ENCODE measurements at places on chromosomes 11 and 22.

- no peak for DNase-seq
These were observed 281.7 kb downstream of the LRRC4C start for GRCh38 chr11:41177791-41178190.

- no peak for DNase-seq
These were observed 83.0 kb downstream of the MYO7A start for GRCh38 chr11:77211040-77211451.

DNA sequence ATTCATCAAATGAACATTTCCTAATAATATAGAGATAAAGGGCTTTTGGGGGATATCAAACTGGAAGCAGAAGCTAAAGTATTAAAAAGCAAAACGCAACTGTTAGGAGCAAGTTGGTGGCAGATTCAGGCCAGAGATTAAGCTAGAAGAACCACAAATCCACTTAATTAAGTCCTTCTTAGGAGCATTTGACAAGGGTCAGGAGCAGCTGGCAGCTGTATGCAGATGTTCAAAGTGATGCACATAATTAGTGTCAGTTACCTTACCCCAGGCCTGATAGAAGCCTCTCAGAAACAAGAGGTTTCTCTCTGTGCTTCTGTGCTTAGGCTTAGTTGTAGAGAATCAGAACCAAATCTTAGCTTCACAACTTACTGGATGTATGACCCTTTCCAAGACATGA is 546.5 kb upstream of the ANO5 start:
- no peak for DNase-seq

GRCh38 chr11:10762185-10762584 is 11.1 kb downstream of the CTR9 start:
- DNase-seq, result no peak

- DNase-seq, result no peak
These were observed 10.6 kb downstream of the SNX32 start for GRCh38 chr11:65844231-65844872.

DNA sequence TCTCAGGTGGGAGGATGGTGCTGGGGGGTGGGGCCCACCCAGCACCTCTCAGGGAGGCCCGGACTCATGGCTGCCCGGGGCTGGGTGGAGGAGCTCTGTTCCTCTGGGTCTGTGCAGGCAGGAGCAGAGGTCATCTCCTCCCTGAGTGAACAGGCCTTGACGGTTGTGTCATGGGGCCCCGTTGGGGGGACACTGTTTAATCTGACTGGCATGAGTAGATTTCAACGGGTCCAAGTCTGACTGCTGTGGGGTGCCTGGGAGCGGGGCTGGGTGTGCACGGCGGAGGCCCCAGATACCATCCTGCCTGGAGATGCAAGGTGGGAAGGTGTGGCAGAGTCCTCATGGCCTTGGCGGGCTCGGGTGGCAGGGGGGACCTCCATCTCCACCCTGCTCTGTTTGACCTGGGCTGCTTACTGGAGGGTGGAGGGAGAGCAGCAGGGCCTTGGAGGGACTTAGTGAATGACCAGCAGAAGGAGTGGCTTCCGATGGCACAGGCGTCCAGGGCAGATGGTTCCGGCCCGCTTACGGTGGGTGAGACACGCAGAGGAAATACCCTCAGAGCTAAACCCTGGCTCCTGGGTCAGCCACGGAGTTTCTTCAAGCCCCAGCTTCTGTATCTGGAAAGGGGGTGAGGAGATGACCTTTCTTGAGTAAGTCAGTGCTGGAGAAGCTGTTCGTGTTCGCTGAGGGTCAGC is 48.7 kb downstream of the SMIM38 start:
- DNase-seq, result no peak

DNA sequence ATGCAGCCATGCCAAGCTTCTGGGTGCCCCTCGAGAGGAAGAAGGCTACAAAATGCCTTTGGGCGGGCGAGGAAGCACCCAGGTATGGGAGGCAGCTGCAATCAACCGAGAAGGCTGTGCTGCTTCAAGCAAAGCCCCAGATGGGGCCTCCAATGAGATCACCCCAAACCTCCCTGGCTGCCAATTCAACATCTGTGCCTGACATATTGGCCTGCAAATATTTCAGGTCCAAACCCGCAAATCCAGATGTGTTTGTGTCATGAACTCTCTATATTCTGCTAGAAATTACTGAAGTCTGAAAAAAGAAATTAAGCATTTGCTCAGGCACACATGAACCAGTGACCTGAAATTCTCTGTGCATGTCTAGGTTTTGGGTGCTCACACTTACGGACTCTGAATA is 78.8 kb upstream of the RCN1 start:
- no peak for DNase-seq

- DNase-seq, result no peak
These were observed 21.8 kb downstream of the MCAM start for GRCh38 chr11:119295178-119295577.

- DNase-seq, result no peak
These were observed 86.9 kb downstream of the FAM83F start for GRCh38 chr22:40081662-40082061.

DNA sequence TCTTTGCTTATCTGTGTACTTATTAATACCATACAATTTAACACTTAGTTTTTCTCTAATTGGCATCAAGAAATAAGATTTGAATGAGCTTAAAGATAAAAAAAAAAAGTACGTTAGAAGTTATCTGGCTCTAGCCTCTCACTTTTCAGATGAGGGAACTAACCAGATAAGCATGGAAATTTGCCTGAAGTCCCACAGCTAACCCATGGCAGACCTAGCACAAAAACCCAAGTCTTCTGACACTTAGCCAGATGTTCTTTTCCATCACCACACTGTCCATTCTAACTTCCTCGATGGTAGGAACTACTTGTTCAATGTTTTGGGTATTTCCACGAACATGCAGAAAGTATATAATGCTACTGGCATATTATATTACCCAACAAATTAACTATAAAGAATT is 7.4 kb upstream of the SOX6 start:
- DNase-seq, result no peak

- DNase-seq, result no peak
These were observed 8.9 kb downstream of the ABTB2 start for GRCh38 chr11:34348919-34349318.

DNA sequence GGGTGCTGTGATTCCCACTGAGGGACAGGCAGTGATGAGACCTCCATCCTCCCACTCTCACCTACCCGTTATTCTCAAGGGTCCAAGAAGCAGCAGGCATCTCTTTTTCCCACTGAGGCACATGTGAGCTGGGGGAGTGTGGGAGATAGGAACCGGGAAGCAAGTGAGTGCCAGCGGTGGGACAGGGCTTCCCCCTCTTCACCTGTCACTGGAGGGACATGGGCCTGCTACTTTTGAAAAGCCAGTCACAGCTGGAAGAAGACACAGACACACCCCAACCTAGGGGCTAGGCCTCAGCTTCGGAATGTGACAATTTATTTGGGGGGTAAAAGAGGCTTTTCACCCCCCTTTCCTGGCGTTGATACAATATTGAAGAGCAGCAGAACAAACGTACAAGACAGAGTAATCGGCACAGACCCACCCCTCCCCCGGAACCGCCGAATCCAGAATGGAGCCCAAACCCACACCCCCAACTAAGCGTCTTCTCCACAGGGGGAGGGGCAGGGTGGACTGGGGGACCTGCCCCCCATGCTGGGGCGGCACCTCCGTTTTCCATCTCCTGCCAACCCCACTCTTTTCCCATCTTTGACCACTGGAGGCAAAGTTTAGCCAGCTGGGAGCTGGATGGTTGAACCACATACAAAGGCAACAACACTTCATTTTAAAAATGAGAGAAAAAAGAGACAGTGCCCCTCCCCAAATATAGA is 10.7 kb downstream of the CBX6 start:
- DNase-seq, result no peak

- DNase-seq, result no peak
These were observed 16.9 kb downstream of the ELFN2 start for GRCh38 chr22:37410174-37411055.

DNA sequence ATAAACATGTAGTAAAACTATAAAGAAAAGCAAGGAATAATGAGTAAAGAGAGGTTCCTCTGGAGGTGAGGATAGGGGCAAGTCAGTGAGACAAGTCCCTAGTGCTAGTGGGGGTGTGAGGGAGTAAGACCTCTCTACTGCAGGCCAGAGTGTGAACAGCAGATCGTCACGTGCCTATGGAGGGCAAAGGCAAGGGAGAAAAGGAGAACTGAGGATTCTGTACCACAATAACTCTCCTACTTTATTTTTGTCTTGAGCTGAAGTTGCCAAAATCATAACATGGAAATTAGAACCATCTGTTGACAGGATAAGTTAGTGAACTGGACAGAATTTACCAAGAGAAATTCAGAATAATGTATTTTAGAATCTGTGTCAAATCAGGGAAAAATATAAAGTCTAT is 77.6 kb downstream of the ENTHD1 start:
- no peak for DNase-seq

GRCh38 chr11:111766834-111767142 is 599 bp upstream of the PPP2R1B start:
- no peak for DNase-seq

DNA sequence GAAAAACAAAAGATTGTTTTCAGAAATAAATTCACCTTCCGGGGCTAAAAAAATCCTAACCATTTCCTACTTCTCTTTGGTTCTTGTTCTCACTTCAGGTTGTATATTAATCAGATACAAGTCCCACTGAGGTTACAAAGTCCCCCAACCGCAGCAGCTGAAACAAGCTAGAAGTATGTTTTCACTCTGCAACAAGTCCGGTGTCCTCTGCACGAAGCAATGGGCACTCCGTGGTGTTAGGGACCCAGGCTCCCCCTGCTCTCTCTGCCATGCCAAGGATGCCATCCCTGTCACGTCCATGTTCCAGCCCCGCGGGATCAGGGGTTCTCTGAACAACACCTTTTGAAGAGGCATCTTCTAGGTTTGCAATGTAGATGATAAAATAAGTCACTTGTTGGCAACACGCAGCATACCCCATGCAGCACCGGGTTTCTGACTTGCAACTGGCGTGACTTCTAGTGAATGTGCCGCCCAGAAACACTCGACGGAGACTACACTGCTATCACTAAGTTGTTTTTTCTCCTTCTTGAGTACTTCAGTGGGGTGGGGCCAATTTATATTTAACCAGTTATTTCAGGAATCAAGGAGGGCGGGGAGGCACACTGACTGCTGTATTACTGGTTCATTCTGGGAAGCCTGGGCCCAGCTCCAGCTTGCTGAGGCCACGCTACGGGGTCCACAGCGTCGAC is 25.4 kb upstream of the GSTP1 start:
- no peak for DNase-seq

GRCh38 chr11:129929721-129930120 is 34.3 kb upstream of the NFRKB start:
- no peak for DNase-seq

DNA sequence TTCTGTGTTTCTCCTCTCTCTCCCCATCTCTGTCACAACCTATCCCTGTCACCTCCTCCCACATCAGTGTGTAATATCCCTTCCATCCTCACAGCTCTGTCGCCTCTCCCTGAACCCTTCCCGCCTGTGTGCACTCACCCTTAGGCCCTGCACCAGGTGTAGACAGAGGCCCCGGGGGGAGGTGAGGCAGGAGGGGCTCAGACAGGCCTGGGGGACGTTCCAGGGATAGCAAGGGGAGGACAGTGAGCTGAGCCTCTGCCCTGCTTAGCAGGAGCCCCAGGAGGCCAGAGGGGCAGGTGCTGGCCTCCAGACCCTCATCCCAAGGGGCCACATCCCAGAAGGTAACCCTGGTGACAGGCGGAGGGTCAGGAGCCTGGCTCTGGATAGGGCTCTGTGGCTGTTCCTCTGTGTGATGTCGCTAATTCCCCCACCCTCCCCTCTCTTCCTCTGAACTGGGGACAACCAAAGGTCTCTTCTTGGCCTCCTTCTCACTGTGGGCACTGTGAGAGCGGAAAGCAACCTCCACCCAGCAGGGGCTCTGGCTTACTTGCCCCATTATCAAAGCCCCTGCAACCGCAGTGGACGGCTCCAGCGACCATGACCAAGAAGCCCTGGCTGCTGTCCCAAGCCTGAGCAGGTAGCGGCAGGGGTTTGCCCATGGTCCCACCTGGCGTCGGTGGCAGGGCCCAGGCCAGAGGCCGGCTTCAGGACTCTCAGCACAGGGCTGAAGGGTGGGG is 35.7 kb downstream of the KCNJ4 start:
- no peak for DNase-seq

DNA sequence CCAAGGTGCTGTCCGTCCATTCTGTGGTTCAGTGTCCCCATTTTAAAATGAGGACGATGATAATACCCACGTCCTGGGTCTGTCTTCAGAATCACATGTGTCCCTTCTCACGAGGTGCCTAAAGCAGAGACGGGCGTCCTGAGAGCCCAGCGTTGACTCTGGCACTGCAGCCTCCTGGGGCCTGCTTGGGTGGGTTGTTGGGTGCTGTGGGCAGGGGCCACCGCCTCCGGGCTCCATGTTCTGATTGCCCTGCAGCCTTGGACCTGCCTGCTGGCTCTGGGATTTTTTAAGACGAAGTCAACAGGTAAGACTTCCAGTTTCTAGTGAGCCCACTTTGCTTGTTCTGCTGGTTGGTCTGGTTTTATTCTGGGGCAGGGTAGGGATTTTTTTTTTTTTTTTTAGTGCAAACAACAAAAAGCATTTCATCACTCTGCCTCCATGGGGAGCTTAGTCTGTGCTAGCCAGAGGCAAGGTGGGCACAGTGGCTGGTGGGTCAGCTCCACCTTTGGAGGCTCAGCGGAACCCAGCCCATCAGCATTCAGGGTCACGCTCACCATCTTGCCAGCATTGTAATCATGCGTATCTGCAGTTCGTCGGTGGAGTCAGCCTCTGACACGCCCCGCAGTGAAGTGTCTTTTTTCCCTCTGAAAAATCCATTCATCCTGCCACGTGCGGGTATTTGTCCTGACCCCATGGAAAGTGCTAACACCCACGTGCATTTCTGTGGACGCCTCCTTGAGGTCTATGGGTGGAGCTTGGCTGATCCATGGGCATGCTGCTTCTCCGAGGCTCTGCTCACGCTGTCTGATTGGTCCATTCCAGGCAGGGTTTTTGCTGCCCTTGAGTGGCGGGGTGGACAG is 28.3 kb downstream of the NADSYN1 start:
- DNase-seq, result no peak

DNA sequence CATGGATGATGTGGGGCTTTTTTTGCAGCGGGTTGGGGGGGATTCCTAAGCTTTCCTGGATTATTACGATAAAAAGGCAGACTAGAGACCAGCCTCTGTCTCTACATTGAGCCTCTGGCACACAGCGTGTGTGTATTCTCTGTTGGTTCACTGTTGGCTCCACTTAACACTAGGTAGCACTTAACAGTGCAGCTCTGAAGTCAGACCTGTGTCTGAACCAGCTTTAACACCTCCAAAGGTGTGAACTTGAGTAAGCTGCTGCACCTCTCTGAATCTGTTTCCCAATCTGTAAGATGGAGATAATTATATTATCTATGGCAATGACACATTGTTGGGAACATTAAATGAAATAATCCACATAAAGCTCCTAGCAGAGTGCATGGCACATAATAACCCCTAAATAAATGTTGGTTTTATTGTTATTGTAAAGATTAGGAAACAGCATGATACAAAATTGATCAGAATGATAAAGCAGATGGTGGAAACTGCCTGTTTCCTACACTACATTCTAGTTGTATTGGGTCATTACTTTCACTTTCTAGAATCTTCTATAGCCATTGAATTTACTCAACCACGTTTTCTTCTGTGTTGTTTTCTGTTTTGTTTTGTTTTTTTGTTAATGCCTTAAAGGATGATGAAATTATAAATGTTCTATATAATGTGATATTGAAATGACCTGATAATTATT is 108.4 kb downstream of the ARL14EP start:
- no peak for DNase-seq

All from renal cortex interstitium (tissue), 15 donors.